DMS79 (cell line): ENCODE measurements at places on chromosomes 3 and 15.

- no peak for DNase-seq
Measured at GRCh38 chr15:76135516-76135915, 75.7 kb downstream of the TMEM266 start.

DNA sequence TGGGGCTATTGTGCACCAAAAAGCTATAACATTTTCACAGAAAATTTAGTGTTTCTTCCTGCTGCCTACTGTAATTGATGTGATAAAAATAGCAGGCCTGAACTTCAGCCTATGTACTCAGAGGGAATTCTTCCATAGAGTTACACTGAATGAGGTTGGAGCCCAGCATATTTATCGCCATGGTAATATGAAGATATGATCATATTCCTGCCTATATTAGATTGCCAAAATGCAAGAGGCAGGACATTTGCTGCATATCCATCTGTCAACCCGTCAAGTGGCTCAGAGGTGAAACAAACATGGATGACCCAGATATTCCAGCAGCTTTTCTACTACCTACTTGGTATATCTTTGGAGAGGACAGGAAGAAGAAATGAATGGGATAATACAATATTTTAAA, 1150.6 kb downstream of the TBL1XR1 start:
- DNase-seq = no peak

- no peak for DNase-seq
Measured at GRCh38 chr15:20376872-20377271, 164.7 kb downstream of the GOLGA6L6 start.

GRCh38 chr3:16190704-16191103, 16.2 kb downstream of the GALNT15 start:
- no peak for DNase-seq

- no peak for DNase-seq
Measured at GRCh38 chr15:101451266-101451799, 38.2 kb downstream of the PCSK6 start.

DNA sequence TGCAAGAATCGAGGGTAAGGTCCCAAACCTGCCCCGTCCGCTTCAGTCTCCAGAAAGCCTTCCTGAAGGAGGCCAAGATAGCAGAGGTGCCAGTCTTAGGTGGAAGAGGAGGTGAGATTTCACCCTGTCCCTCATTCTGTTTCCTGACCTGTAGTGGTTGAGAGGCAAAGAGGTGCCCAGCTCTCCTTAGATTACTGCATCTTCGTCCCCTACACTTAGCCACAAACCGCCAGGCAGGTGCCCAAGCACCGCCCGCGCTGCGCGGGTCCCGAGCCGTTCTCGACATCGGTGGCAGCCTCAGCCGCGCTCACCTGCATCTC, 23.8 kb upstream of the POLG start:
- DNase-seq = no peak

DNA sequence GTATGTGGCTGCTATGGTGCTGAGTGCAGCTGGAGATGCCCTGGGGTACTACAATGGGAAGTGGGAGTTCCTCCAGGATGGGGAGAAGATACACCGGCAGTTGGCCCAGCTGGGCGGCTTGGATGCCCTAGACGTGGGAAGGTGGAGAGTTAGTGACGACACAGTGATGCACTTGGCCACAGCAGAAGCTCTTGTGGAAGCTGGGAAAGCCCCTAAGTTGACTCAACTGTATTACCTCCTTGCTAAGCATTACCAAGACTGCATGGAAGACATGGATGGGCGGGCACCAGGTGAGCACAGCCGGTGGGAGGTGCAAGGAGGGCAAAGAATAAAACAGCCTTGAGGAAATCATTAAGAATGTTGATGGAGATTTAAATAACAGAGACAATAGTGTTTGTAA, 2.9 kb downstream of the ADPRH start:
- DNase-seq = no peak

GRCh38 chr3:129358177-129358771, 70.2 kb downstream of the EFCAB12 start:
- no peak for DNase-seq

GRCh38 chr3:197417911-197418618, 119.7 kb upstream of the DLG1 start:
- DNase-seq = no peak

GRCh38 chr3:134797057-134797740, 2.1 kb downstream of the EPHB1 start:
- no peak for DNase-seq

- no peak for DNase-seq
Measured at GRCh38 chr3:122391681-122392446, 7.9 kb downstream of the FAM162A start.

DNA sequence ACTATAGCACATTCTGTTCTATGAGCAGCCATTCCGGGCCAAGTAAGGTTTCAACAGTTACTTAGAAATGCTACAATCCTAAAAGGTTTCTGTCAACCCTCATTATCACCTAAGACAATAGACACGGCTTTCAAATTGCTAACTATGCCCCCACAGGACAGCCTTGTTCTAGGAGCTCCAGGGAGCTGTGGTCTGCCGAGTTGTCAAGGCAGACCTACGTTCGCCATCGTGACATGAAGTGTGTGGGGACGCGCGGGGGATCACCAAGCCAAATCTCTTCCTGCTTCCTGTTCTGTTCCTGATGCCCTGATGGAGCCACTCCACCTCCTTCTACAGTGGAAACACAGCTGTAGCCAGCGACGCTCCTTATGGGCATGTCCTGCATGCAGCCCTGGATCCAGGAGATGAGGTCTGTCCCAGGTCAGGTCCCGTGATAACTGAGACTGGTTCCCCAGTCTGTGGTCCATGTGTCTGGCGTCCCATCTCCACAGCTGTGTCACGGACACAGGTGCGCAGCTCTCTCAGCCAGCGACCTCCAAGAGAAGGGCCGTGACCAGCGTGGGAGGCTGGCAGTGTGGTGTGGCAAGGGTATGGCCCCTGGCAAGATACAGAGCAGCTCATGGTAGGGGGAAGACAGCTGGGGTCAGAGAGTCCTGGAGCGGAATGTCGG, 82.8 kb downstream of the PCSK6 start:
- no peak for DNase-seq

- no peak for DNase-seq
Measured at GRCh38 chr3:104646196-104646595, 720.5 kb upstream of the ALCAM start.

DNA sequence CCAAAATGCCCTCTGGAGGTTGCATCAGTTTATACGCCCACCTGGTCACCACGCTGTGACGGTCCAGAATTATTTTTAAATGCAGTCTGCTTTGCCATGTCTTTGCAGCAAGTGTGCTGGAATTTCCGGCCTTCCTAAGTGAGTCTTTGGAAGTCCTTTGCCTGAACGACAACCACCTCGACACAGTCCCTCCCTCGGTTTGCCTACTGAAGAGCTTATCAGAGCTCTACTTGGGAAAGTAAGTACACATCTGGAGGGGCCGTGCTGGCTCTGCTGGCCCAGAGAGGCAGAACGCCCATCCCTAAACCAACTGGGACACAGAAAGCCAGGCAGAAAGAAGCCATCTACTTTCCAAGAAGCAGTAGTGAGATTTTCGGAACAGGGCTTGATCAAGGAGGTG, 101.8 kb downstream of the LRRK1 start:
- DNase-seq = no peak

DNA sequence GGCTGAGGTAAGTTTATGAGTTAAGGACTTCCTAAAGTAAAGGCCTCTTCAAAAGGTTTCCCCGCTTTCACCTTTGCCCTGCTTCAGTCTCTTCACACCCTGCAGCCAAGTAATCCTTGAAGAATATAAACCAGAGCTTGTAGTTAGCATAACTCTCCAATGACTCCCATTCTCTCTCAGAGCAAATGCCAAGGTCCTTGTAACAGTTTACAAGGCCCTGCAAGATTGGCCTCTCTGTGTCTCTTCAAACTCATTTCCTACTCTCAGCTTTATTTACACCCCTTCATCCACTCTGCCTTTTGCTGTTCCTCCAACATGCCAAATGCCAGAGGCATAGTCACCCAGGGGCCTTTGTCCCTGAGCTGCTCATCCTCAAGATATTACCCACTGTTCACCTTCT, 60.5 kb upstream of the MME start:
- no peak for DNase-seq

DNA sequence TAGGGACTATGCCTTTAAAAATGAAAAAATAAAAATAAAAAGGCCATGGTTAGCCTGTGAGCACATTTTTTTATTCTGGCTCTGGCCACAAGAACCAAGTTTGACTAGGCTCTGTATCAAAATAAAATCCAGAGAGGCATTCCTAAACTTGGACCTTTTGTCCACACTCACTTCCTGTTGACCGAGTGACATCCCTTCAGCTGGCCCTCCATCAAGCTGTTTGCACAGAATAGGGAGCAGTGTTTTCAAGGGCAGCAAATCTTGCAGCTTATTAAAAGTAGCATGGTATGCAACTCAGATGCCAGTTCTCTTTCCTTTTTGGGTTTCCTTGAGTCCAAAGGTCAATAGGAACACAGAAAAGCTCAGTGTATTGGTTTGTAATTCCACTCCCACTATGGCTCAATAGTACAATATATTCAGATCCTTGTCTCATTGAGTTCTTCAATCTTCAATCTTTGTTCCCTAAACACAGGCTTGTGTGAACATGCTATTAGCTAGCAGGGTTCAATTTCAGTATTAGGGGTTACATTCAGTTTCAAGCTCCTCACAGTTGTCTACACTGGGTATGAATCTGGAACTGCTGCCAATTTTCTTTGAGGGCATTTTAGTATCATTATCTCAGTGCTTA, 244.5 kb downstream of the RBMS3 start:
- DNase-seq = no peak

DNA sequence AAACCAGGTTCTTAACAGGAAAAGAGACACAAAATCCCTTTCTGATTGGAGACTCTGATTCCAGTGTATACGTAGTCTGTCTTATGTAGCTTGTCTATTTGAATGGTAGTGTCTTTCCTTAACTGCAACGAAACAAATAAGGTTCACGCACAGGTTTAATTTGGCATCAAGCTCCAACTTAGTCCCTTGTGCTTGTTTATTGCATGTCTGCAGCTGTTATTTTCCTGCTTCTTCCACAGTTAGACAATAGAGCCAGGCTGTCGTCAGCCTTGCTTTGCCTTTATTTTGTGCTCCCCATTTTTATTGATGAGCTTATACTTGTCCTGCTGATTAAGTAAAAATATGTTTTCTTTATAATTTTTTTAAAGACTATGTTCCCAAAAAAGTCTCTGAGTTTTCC, 152.7 kb upstream of the CDIN1 start:
- DNase-seq = no peak

GRCh38 chr15:58340176-58340575, 91.6 kb upstream of the LIPC start:
- no peak for DNase-seq

DNA sequence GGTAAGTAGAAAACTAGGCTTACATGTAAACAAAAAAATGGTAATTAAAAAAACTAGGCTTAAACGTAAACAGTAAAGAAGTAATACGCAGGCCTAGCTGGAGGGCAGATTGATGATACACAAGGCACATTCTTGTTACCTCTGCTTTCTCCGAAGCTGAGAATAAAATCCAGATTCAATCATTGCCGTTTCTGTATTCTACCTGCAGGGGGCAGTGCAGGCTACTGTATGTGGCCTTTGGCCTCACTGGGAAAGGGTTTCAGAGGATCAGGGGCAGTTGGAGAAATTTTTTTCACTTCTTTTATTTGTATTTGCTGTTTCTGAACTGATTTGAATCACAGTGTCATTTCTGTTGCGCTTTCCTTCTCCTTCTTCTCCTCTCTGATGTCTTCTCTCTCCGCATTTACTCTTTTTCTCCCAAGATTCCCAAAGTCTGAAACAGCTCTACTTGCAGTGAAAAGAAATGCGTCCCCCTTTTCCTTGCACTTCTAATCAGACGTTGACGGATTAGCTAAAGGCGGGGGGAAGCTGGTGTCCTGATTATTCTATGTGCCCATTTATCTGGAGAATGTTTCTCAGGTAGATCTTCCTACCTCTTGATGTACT, 67.1 kb upstream of the MCTP2 start:
- no peak for DNase-seq

- peak; percentile 74 for DNase-seq
Measured at GRCh38 chr3:195081242-195081963, 189.6 kb downstream of the XXYLT1 start.

DNA sequence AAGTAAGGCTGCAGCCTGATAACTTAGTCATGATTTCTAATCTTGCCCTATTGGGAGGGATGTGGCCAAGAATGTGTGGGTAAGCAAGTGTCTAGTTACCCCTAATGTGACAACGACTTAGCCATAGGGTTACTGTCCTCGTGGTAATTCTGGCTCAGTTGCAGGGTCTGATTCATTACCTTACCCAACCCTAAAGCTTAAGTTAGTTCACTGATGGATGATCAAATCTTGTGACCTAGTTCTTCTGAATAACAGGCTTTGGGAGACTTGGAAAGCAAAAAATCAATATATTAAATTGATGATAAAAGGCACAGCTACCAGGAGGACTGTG, 1.6 kb upstream of the INTS14 start:
- no peak for DNase-seq
